ENCODE measurements at places on chromosomes 6 and 20.
A peak's percentile ranks its signal among the peaks of the same experiment; 100 is the strongest.

DNA sequence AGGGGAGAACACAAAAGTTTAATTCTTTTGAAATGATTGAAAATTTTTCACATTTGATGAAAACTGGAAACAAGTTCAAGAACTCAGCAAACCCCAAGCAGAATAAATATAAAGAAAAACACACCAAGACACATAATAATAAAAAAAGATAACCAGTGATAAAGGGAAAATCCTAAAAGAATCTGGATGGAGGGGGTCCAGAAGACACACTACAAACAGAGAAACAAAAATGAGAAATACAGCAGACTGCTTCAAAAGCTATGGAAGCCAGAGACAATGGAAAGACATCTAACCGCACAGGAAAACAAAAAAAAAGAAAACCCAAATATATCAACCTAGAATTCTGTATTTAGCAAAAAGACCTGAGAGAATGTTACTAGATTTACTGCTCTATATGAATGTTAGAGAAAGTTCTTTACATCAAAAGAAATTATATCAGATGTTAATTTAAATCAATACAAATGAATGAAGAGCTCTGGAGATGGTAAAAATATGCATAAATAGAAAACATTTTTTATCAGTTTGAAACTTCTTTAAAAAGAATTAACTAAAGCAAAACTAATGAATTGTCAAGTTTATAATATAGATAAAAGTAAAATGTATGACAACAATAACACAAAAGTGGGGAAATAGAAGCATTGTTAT lies 310.7 kb upstream of the PREP start:
- DNase-seq: no peak

GRCh38 chr6:125004198-125004597 lies 42.0 kb downstream of the RNF217 start:
- no peak for DNase-seq

DNA sequence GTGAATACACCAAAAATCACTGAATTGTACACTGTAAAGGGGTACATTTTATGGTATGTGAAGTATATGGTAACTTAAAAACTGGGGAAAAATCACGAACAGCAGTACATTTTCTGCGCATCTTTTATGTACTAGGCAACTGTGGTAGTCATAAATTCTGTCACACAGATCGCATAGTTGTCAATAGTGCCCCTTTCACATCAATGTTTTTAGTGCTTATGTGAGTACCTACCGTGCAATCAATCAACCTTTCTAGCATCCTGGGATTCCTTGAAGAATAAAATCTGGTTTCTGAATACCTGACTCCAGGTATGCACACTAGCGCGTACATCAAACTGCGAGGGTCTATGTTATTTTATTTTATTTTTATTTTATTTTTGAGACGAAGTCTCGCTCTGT lies 637 bp upstream of the RPF2 start:
- DNase-seq: no peak

DNA sequence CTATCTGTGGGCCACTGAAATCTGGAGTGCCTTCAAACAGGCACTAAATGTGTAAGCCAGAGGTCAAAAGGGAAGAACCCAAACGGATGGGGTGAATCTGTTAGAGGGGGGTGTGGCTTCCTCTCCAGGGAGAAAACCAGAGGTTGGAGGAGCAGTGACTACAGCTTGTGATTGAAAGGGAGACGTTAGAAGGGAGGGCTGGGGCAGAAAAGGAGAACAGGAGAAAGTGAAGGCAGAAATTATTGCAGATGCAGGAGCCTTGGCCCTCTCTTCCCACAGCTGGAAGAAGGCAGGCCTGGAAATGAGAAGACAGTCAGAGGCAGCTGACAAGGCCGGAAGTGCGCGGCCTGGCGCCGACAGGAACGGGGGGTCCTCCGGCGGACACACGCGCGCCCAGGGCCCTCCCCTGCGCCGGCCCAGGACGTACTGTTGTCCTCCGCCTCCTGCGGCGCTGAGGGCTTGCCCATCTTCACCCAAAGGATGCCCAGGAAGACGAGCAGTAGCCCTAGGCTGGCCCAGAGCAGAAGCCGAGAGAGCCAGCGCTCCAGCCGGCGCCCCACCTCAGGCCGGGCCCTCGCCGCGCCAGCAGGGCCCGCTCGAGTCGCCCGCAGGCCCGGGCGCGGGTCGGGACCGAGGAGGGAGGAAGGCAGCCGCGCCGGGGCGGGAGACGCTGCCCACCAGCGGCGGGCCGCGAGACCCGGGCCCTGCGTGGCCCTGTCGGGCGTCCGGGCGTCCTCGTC lies 806 bp downstream of the LEMD2 start:
- peak; percentile 81 for DNase-seq

DNA sequence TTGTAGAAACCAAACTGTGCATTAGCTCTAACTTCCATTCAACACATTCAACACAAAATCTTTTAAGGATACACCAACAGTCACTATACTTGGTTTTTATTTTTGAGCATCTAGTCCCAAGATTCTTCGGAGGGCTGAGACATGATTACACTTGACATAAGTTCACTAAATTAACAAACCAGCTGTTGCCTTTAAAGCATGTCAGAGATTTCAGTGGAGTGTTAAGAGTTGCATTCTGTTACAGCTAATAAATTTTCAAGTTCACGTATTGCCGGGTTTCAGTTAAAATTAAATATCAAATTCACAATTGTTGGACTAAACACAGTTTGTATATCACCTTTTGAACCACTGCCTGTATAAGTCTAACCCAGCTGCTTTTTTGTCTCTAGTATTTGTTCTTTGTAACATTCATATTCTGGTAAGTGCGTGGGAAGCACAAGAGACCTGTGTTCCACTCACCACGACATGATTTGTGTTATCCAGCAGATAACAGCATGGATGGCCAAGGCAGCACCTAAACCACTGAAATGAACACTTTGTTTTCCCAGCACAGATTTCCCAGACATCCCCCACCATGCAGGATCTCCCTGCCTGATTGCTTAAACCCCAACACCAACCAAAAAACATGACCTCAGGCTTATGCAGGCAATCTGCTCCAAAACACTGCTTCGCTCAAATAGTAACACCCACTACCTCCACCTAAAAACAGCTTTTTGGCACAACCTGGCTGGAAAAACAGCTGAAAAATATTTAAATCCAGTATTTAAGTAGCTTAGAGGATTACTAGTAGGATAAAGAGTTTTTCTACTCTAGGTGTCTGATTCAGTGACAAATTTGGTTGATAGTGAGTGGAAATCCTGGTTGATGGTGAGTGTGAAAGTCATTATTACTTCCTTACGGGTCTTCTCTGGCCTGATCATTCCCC lies 286.5 kb upstream of the NT5E start:
- no peak for DNase-seq

DNA sequence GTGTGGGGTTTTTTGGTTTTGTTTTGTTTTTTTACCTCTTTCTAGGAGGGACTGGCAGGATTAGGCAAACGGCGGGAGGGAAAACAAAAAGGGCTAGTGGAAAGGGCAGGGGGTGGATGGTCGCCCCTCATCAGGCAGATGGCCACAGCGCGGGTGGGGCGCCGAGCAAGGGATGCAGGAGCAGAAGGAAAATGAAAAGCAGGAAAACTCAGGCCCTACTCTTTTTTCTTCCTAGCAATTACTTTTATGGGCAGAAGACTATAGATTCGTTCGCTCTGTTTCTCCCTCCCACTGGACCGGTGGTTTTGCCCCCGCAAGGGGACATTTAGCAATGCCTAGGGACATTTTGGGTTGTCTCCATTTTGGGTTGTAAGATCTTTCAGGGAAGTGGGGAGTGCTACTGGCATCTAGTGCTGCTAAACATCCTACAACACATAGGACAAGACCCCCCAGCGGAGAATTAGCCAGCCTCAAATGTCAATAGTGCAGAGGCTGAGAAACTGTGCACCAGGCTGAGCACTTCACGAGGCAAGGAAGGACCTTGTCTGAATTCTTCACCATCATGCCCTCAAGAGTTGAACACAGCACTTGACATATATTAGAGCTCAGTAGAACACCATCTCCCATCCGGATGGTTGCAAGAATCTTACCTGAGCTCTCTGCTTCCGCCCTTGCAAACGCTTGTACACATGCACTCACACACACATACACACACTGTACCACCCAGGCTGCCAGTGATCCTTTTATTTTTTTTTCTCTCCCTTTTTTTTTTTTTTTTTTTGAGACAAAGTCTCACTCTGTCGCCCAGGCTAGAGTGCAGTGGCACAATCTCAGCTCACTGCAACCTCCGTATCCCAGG lies 4.8 kb upstream of the ZMYND8 start:
- DNase-seq: no peak

- DNase-seq: no peak
Observed at GRCh38 chr6:151081656-151082055, 158.1 kb upstream of the AKAP12 start.
